ENCODE measurements at places on chromosomes 7 and 10.

DNA sequence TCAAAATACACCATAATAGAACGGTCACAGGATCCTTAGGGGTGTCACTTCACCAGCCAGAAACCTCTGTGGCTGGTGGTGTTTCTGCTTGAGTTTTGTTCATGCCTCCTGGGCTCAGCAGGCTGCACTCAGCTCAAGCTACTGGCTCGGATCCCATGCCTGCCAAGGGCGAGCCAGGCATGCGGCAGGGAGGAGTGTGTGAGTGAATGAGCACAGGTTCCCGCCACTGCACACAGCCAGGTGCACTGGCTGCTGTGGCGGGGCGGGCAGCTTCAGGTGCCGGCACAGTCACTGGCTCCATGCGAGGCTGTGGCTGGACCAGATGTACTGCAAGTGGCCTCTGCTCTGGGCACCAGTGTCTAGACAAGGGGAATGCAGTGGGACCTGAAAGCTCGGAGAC, 29.5 kb downstream of the CLDN12 start:
- DNase-seq = no peak

DNA sequence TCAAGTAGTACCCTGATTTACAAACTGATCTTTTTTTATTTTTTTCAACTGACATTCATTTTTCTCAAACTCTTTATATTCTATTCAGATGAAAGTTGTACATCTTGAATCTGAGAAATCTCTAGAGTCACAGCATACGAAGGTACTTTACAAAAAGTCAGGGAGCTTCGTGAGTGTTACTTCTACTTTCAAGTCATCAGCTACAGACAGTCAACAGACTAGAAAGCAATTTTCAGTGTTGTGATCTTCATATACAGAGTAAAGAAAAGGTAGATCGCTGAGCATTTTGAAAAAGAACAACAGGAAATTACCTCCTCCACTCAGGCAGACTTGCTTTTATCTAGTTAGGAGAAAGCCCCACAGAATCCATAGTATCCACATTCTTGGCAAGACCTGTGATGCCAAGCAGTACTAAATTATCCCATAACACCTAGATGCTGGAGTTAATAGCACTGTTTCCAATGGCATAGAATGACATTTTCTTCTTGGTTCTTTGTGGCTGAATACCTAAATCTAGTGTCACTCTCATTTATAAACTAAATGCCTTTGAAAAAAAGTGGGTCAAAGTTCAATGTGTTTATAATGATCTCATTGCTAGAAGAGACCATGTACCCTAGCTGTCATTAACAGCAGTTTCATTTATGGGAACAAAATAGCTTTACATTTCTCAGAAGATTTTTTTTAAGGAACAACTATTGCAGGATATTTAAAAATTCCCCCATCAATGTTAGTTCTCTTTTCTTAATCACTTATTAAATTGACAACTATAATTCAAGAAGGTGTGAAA, 12.0 kb upstream of the ZNF800 start:
- no peak for DNase-seq

GRCh38 chr7:39592586-39592985, 26.4 kb downstream of the YAE1 start:
- peak; percentile 63 for DNase-seq

GRCh38 chr7:24866004-24866615, 108.8 kb upstream of the GSDME start:
- DNase-seq = peak; percentile 15

DNA sequence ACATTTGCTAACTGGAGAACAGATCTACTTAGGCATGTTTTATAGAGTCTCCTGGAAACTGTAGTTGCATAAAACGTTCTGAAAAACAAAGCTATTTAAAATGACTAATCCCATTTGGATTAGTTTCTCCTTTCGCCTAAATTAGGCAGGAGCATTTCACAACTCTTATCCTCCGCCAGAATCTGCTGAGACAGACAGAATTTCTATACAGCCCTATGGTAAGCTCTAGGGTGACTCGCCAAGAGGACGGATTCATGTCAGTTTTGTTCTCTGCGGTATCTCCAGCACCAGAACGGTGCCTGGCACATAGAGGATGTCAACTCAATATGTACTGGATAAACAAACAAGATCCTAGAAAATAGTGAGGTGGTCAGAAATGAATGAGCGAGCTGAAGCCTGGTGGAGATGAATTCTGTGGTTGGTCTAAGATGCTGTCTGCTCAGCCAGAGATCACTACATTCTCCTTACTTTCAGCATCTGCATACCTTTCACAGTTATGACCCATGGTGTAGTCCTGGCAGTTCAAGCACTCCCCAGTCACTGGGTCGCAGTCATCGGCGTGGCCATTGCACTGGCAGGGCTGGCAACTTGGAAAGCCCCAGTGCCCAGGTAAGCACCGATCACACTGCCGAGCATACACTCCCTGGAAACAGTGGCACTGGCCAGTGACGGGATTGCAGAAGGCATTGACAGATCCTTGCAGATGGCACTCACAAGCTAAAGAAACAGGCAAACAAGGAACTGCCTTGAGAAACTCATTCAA, 44.0 kb downstream of the LAMB1 start:
- peak; percentile 29 for DNase-seq

Measured in inflammatory macrophage (primary cell).